ENCODE measurements at places on chromosomes 3 and 15. TPM values are rescaled to one million over a fixed set of nuclear protein-coding genes. Genes with fewer than 3 reads are reported as not detected.

COL7A1 gene
- total RNA-seq, result 0.91 TPM

DNASE1L3 gene
- total RNA-seq, result 0.20 TPM

NR2F2 gene
- total RNA-seq, result 8.3 TPM

CHRFAM7A gene
- 1.2 TPM for total RNA-seq

CPEB1 gene
- total RNA-seq, result 1.6 TPM

OCA2 gene
- 0.31 TPM for total RNA-seq

ANKRD63 gene
- total RNA-seq, result not detected

All from pancreas (tissue), 10 donors.